Stimulated activated CD4-positive, alpha-beta T cell treated with anti-CD3 and anti-CD28 coated beads, Interleukin-12 subunit alpha, Interleukin-12 subunit beta, amount 100 ng/mL, for 4 hours (primary cell): ENCODE measurements at places on chromosomes 12 and 14.
A peak's percentile ranks its signal among the peaks of the same experiment; 100 is the strongest.

GRCh38 chr12:6987956-6988553, 17.3 kb downstream of the EMG1 start:
- no peak for DNase-seq

GRCh38 chr14:92513204-92513965, at the start of gene RIN3:
TSS of gene RIN3 (plus strand) at chr14:92513781. CDS start at chr14:92513933, 152 bp downstream.
- peak; percentile 30 for DNase-seq

GRCh38 chr12:40336573-40337199, 111.9 kb downstream of the LRRK2 start:
- DNase-seq, result no peak

DNA sequence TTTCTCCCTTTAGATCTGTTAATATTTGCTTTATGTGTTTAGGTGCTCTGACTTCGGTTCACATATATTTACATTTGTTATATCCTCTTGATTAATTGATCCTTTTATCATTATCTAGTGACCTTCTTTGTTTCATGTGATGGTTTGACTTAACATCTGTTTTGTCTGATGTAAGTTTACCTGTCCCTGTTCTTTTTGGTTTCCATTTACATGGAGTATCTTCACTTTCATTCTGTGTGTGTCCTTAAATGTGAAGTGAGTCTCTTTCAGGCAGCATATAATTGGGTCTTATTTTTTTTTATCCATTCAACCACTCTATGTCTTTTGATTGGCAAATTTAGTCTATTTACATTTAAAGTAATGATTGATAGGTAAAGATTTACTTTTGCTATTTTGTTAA, 24.2 kb downstream of the TRMT5 start:
- DNase-seq, result no peak

DNA sequence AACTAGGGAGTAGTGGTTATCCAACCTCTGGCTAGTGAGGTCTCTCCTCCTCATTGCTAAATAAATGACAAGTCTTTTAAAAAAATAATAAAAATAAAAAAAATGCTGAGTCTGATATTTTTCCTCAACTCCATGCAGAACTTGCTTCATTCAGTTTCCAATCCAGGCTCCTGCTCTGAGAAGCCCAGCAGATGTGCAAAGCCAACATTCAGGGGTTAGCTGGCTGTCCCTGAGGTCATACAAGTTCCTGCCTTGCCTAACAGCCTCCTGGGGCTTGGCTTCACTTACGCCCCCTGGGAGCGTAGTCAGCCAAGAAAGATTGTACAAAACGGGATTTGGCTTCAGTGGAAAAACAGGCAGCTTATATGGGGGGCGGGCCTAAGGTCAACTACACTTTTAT, 23.3 kb downstream of the RTRAF start:
- no peak for DNase-seq

DNA sequence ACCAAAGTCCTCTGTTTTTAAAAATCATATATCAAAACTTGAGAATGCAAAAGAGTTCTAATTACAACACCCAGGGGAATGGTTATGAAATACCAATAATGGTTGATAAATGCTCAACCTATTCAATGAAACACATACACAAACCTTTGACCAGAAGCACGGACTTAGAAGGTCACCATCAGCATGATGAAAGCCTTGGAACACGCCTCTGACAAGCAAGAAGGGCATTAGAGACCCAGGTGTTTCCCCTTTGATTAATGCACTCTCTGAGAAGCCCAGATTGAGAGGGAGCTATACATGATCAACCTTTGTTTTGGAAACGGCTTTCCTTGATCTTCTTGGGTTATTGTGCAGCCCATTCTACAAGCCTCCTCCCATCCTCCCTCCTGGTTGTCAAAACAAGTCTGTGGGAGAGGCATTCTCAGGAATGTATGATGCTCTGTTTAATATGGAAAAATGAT, 69.0 kb downstream of the ZFP36L1 start:
- no peak for DNase-seq

DNA sequence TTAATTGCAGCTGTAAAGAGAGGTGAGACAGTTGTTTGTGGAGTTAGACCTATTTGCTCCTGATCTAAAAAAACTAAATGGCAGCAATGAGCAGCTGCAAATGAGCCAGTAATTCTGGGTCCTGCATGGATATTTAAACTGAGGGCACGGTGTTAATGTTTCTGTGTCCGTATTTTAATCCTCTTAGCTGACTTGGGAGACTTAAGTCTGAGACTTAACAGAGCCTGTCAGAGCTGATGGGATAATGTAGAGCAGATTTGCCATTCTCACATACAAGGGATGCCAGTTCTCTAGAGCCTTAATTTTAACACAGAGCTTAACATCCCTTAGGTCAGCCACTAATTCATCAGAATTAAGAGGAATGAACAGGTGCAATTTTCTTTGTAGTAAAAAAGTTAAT, 178.6 kb upstream of the PDE3A start:
- no peak for DNase-seq

DNA sequence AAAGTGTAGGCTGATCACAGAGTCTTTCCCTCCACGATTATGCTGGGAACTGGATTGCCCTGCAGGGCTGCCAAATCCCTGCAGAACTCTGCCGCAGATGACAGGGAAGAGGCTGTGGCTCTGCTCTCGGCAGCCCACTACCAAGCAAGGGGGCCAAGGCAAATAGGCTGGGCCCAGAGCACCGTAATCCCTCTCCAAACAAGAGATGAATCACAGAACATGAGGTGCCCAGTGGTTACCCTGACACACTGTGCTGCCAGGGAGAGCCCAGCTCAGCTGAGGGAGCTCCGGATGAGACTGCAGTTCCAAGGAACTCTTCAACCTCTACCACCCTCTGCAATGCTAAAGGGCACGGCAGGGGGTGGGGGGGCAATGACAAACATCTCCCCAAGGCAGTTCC, 33.9 kb downstream of the STON2 start:
- no peak for DNase-seq

DNA sequence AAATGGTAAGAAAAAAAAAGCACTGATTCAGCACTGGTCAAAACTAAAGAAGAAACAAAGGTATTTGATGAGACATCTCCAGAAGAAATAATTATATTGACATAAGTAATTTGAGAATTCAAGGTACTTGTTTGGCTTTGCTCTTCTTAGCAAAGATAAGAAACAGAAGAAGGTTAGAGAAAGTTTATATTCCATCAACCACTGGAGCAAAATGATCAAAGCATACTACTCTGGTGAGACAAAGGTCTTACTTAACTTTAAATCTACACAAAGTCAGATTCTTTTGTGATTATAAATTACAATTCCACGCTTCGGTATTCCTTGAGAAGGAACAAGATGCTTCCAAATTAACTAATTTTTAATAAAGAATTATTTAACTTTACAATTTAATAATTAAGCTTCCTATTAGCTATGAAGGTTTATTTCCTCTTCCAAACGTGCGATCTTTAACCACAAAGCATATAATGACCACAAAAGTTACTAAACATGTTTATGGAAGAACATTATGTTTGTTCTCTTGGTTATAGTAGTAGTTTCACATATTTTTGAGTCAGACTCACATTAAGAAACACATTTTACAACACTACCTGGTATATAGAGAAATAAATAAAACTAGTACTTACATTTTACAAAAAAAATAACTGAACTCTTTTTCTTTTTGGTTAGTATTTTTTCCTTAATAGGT, 53.4 kb downstream of the METTL25 start:
- no peak for DNase-seq

DNA sequence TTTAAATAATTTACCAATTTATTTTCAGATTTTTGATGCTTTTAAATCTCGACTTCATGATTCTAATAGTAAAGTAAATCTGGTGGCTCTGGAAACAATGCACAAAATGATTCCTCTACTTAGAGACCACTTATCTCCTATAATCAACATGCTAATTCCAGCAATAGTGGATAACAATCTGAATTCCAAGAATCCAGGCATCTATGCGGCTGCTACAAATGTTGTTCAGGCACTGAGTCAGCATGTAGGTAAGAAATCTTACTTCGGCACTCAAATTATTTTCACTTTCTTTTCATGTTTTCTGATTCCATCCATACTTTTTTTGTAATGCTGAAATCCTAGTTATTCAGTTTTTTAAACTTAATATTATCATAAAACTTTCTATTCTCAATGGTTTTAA, 15.5 kb upstream of the PRPF39 start:
- no peak for DNase-seq

DNA sequence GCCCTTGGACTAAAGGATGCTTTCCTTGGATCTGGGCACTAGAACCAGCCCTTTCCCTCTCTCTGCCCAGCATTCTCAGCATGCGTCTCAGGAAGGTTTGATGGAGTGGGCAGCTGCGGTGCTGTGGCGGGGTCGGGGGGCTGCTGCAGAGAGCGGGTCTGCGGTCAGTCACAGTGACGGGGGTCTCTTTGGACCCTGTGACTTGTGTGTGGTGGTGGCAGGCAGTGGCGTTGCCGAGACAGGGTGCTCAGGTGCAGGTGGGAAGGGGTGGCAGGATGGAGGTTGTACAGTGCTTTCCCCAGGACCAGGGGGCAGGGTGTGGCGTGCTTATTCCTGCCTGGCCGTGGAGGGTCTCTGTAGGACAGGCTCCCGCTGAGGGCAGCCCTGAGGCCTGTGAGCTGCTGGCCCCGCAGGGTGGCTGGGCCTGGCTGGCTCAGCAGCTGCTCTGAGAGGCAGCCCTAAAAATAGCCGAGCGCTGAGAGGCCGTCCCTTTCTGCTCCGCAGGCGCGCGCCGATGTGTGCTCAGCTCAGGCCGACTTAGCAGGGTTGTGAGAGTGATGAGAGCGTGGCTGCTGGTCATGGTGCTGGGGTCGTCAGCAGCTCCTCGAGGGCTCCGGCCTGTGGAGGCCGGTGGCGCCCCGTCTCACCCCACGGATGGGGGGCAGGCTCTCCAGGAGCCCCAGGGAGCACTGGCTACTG, 9.7 kb downstream of the PACS2 start:
- DNase-seq, result no peak

- DNase-seq, result no peak
Measured at GRCh38 chr12:121287267-121287954, 9.1 kb downstream of the CAMKK2 start.

DNA sequence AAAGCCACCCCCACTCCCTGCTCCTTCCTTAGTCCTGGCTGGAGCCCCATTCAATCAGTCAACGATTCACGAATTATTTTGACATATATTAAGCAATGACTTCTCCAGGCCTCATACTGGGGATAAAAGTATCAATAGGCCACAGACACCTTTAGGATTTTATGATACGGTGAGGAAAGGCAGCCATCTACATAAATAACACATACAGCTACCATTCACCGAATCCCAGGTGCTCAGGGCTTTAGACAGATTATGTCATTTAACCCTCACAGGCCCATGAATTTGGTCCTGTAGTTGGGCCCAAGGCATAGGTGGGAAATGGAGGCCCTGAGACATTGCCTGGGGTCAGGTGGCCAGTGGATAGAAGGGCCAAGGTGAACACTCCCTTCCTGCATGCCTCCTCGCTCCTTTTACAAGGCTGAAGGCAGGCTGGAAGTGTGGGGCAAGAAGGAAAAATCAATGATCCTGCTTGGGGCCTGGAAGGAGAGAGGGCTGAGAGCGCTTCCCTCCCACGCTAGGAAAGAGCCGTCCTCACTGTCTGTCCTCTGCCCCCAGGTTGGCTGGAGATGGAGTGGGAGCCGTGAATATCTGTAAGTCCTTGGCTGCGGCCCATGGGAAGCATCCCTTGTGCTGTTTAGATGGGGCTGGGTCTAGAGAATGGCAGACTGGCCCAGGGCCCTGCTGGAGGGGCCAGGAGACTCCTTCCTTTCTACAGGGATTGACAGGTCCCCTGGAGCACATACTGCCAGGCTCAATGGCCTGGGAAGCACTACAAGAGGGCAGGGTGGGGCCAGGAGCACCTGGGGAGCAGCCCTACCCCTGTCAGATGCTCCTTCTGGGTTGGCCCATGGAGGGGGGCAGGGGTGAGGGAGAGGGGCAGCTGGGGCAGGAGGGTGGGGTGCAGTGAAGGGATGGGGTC, 14.8 kb downstream of the KRT7 start:
- DNase-seq, result no peak

- no peak for DNase-seq
Measured at GRCh38 chr12:54232790-54233189, 44.0 kb upstream of the SMUG1 start.

DNA sequence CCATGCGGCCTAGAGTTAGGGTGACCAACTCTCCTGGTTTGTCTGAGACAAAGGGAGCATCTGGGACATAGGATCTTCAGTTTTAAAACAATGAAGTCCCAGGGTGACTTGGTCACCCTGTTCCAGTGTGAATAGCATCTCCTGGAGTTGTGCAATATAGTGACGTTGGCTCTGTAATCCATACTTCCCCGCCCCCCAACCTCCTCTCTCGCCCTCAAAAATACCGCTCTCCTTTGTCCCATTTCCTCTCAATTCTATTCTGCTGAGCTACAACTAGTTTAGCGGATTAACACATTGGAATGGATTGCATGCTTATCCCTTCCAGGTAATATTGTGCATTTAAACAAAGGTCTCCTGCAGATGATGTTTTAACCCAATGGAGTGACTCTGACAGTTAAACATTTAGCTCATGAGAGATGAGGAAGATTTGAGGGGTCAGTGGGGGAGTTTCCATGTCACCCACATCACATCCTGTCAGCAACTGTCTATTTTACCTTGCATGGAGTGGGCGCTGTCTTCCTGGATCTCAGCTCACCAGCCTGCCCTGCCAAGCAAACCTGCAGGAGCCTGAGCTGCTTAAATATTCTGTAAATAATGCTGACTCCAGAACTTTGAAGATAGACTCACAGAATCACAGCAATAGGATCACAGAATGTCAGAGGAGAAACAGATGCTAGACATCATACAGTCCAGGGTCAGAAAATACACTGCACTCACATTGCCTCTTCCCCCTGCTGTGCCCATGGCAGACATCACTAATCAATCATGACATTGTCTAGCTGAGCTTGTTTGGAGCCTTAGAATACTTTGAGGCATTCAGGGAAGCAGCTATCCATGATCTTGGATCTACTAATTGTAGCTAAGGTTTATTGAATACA, 43.0 kb downstream of the MAP1LC3B2 start:
- no peak for DNase-seq

GRCh38 chr14:23729720-23730387, 93.7 kb downstream of the DHRS2 start:
- DNase-seq, result no peak

DNA sequence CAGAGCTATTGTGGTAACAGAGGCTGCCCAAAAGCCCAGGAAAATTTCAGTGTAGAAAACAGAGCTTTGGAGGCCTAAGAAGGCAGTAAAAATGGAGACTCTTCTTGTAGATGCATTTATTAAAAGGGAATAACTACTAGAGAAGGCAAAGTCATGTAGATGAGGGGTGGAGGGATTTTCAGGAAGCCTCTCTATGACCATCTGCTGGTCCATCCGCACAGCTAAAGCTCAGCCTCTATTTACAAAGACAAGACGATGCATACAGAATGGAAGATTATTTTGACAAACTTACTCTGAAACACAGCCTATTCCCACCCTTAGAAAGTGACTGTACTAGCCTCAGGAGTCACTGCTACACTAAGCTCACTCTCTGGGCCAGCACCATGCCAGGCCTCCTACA, 71.4 kb downstream of the GLRX5 start:
- DNase-seq, result no peak
